BJ (cell line): ENCODE measurements at places on chromosomes 3 and 15.
A peak's percentile ranks its signal among the peaks of the same experiment; 100 is the strongest.

DNA sequence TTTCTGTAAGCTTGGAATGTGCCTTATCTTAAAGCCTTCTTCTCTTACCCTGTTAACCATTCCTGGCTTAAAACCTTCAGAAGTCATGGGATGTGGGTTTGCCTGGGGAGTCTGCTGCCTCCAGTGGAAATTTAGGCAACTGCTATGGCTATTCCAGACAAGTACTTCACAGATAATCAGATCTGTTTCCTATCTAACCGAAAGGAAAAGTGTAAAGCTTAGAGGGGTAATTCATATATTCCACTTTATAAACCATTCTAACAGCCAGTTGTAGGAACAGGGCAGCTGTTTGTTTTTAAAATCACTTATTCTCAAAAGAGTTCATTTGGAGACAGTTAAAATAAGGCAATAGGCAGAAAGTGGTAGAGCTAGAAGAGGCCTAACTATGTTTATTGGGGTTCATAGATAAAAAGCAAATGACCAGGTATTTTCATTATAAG lies 219.9 kb downstream of the TCF12 start:
- no peak for DNase-seq

- DNase-seq = no peak
Measured at GRCh38 chr3:95333826-95334225, 1271.0 kb downstream of the NSUN3 start.

DNA sequence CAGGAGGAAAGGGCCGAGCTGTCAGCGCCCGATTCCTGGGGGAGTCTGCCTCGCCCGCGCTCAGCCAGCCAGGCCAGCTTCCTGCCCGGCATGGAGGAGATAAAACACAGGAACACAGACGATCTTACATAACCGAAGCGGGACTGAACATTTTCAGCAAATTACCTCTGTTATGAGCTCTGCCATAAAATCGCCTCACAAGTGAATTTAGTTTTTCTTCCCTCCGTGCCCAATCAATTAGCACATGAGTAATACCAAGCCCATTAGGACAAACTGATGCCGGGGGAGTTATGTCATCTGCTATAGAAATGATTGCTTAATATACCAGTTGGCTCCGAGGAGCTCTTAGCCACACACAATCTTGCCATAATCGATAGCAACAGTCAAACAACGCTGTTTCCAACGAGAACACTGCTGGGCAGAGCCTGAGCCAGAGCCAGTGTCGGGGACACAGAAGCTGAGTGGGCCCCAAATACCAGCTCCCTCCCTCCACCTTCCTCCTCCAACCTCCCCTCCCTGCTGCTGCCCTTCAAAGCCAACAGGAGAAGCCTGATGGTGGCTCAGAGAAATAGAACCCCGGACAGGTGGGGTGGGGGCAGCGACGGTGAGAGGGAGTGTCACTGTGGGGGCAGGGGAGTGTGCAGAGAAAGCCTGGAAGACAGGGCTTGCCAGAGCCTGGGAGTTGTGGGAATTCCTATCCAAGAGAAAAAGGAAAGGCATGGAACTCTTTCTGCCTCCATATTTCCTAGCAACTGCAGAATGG lies 279.4 kb upstream of the TLE3 start:
- peak; percentile 7 for DNase-seq

GRCh38 chr3:37935756-37936666 lies 54.6 kb upstream of the VILL start:
- DNase-seq = peak; percentile 95

- no peak for DNase-seq
Measured at GRCh38 chr3:169907476-169907875, 3.9 kb upstream of the SAMD7 start.

DNA sequence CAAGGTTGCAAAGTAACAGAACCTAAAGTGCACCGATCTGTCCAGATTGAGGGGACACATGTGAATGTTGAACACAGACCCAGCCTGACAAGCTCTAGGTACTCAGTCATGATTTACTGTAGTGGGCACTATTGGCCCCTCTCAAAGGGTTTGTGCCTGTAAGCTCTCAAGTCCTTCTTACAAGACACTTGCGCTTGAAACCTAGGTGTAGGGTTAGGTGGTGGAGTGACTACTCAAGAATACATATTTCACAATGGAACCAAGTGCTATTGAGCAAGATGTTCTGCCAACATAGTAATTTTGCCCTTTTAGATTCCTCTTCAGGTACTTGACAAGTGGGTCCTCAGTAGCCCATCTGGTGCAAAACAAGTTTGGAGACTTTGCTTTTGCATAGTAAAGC lies 169.9 kb downstream of the AKAP13 start:
- DNase-seq = no peak

- no peak for DNase-seq
Measured at GRCh38 chr3:64595253-64595694, 92.5 kb downstream of the ADAMTS9 start.

DNA sequence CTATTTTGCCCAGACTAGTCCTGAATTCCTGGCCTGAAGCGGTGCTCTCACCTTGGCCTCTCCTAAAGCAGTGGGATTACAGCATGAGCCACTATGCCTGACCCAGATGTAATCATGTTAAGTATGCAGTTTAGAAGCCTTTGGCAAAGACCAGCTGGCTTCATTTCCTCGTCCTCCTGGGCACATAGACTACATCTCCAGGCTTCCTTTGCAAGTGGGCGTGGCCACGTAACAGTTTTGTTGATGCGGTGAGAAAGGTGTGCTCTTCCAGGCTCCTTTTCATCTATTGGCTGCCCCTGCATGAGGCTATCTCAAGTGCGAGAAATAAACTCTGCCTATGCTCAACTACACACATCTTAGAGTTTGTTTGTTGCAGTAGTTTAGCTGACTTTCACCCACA lies 13.0 kb downstream of the SV2B start:
- DNase-seq = no peak
